ENCODE measurements at places on chromosomes 7 and 10. TPM values are rescaled to one million over a fixed set of nuclear protein-coding genes. Genes with fewer than 3 reads are reported as not detected.

Gene NCAPG2
- 8.7 TPM for total RNA-seq

Gene ZNF282
- 26.9 TPM for total RNA-seq

Gene SYCE1
- not detected for total RNA-seq

Gene SLC26A5
- not detected for total RNA-seq

Gene C10orf95
- total RNA-seq = 0.20 TPM

Gene CYP26A1
- 0.53 TPM for total RNA-seq

Gene AKR1C4
- total RNA-seq = not detected

Gene HOXA7
- total RNA-seq = not detected

Gene DKK1
- 7.4 TPM for total RNA-seq

Data from astrocyte (in vitro differentiated cells and primary cell).